ENCODE measurements at places on chromosomes 6 and 20.
A peak's percentile ranks its signal among the peaks of the same experiment; 100 is the strongest.

- H3K27me3 ChIP-seq = peaks cover 15% of the 10 kb centered on the region
- no peak overlapping the region for H3K27ac ChIP-seq
- H3K4me1 ChIP-seq = peaks cover 25% of the 10 kb centered on the region
- H3K4me3 ChIP-seq = no peak overlapping the region
- no peak for DNase-seq
These were observed 2.5 kb upstream of the PTPRT start for GRCh38 chr20:43191946-43192863.

DNA sequence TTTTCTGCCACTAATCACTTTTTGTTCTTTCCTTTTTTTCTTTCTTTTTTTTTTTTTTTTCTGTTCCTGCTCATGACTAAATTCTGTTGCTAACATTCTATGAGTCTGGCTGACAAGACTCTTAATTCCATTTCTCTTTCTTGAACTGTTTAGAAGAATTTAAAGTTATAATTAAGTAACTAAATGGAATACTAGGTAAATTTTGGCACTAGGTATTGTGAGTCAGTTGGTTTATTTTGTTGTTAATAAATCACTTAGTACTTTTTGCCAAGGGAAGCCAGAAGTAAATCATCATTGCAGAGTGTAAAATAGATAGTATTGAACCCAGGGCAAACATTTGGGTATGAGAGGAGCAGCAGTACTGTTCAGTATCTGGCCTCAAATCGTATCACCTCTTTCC is 42.0 kb upstream of the PRDM1 start:
- H3K27ac ChIP-seq = no peak overlapping the region
- H3K36me3 ChIP-seq = no peaks in the 10 kb centered on the region
- no peaks in the 10 kb centered on the region for H3K27me3 ChIP-seq
- H3K4me1 ChIP-seq = no peaks in the 10 kb centered on the region
- no peak for DNase-seq

- no peaks in the 10 kb centered on the region for H3K27me3 ChIP-seq
- H3K4me1 ChIP-seq = no peaks in the 10 kb centered on the region
- no peak for DNase-seq
- no peak overlapping the region for H3K4me3 ChIP-seq
- no peak overlapping the region for H3K27ac ChIP-seq
- no peaks in the 10 kb centered on the region for H3K36me3 ChIP-seq
These were observed 16.5 kb downstream of the SLC2A4RG start for GRCh38 chr20:63755933-63756647.

- peak overlapping the region; percentile 99 for H3K27ac ChIP-seq
- peaks cover 10% of the 10 kb centered on the region for H3K4me1 ChIP-seq
- peak overlapping the region; percentile 74 for H3K4me3 ChIP-seq
- no peak for DNase-seq
- no peaks in the 10 kb centered on the region for H3K36me3 ChIP-seq
These were observed 1.2 kb downstream of the NCOA5 start for GRCh38 chr20:46088409-46089166.

GRCh38 chr20:31560094-31560745 is 44.9 kb upstream of the ID1 start:
- peak; percentile 17 for DNase-seq
- no peaks in the 10 kb centered on the region for H3K27me3 ChIP-seq
- peaks cover 27% of the 10 kb centered on the region for H3K4me1 ChIP-seq

DNA sequence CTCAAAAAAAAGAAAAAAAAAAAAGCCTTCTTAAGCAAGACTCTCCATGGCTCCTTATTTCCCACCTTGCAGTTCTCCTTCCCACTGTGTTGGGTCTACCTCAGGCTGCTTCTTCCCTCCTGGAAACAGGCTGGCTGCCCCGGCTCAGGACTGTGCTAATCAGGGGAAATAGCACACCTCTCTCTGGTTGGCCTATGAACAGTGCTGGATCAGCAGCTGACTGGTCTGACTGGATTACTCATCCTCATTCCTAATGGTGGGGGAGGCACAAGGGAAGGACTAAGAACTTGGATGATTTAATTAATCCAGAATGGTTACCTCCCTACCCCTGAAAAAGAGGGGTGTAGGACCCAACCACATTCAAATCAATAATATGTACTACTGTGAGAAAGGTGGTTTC is 3.9 kb upstream of the SRSF3 start:
- H3K27me3 ChIP-seq = no peaks in the 10 kb centered on the region
- H3K4me1 ChIP-seq = no peaks in the 10 kb centered on the region
- H3K36me3 ChIP-seq = no peaks in the 10 kb centered on the region
- no peak overlapping the region for H3K4me3 ChIP-seq
- no peak overlapping the region for H3K27ac ChIP-seq

- H3K27me3 ChIP-seq = no peaks in the 10 kb centered on the region
- no peak overlapping the region for H3K27ac ChIP-seq
- H3K4me1 ChIP-seq = no peaks in the 10 kb centered on the region
- no peaks in the 10 kb centered on the region for H3K36me3 ChIP-seq
- H3K4me3 ChIP-seq = no peak overlapping the region
These were observed 267.7 kb downstream of the HAO1 start for GRCh38 chr20:7672571-7672970.

- H3K4me3 ChIP-seq = no peak overlapping the region
- peaks cover 19% of the 10 kb centered on the region for H3K4me1 ChIP-seq
- no peaks in the 10 kb centered on the region for H3K27me3 ChIP-seq
- no peak overlapping the region for H3K27ac ChIP-seq
- no peak for DNase-seq
These were observed 58.9 kb downstream of the FOXO3 start for GRCh38 chr6:108619431-108620197.

GRCh38 chr6:70686548-70687133 is 19.0 kb downstream of the SMAP1 start:
- H3K4me1 ChIP-seq = peaks cover 10% of the 10 kb centered on the region
- DNase-seq = no peak
- H3K27me3 ChIP-seq = no peaks in the 10 kb centered on the region
- H3K36me3 ChIP-seq = no peaks in the 10 kb centered on the region

DNA sequence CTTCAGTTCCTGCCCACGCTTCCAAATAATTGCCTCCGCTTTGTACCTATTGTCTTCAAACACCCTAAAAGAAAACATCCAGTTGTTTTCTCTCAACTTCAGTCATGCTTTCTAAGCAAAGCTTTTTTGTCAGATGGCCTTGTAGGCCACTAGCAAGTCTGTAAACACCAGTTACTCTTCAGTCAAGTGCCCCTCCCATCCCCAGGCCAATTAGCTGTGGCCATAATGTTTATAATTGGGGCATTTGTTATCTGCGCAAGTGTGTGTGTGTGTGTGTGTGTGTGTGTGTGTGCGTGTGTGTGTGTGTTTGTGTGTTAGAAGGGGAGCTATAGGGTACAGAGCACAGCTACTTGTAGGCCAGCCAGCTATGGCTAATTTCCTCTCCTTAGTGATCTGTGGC is 272.4 kb upstream of the MARCKS start:
- no peak overlapping the region for H3K4me3 ChIP-seq
- H3K27me3 ChIP-seq = no peaks in the 10 kb centered on the region
- no peak overlapping the region for H3K27ac ChIP-seq
- H3K36me3 ChIP-seq = no peaks in the 10 kb centered on the region
- no peaks in the 10 kb centered on the region for H3K4me1 ChIP-seq

DNA sequence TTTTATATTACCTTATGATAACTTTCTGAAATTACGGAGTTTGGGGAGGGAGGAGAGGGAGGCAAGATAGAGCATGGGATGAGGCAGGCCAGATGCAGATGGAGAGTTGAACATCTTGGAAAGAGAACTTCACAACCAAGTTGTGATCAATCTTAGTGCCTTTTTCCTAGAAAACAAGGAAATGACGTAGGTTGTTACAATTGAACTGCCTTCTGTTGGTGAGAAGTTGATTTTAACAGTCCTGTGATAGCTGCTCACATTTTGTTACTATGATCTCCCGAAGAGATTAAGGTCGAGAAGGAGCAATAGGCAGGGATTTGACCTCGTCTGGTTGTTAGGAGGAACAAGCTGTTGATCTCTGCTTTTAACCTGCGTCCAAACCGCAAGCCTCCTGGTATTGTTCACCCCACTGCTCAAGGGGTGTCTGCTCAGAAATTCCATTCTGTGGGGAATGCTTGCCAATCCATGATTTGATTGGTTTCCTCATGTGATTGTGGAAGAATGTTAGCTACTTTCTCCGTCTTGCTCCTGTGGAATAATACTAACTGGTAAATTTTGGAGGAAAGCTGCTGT is 35.1 kb downstream of the TIAM2 start:
- H3K4me3 ChIP-seq = no peak overlapping the region
- H3K27ac ChIP-seq = peak overlapping the region; percentile 65
- H3K36me3 ChIP-seq = no peaks in the 10 kb centered on the region
- no peaks in the 10 kb centered on the region for H3K27me3 ChIP-seq
- no peak for DNase-seq

- no peaks in the 10 kb centered on the region for H3K27me3 ChIP-seq
- H3K4me1 ChIP-seq = no peaks in the 10 kb centered on the region
- no peak overlapping the region for H3K27ac ChIP-seq
- H3K4me3 ChIP-seq = no peak overlapping the region
These were observed 58.5 kb downstream of the SUN5 start for GRCh38 chr20:32945710-32946221.

GRCh38 chr6:132190815-132191175 is 210.5 kb downstream of the MOXD1 start:
- H3K27me3 ChIP-seq = no peaks in the 10 kb centered on the region
- DNase-seq = no peak
- no peak overlapping the region for H3K27ac ChIP-seq
- H3K36me3 ChIP-seq = no peaks in the 10 kb centered on the region
- H3K4me3 ChIP-seq = no peak overlapping the region
- H3K4me1 ChIP-seq = peaks cover 4% of the 10 kb centered on the region

GRCh38 chr6:4790158-4790899 is 14.1 kb downstream of the CDYL start:
- no peak overlapping the region for H3K27ac ChIP-seq
- H3K4me3 ChIP-seq = no peak overlapping the region
- H3K27me3 ChIP-seq = no peaks in the 10 kb centered on the region
- no peak for DNase-seq
- H3K4me1 ChIP-seq = peaks cover 32% of the 10 kb centered on the region

- DNase-seq = no peak
- H3K27me3 ChIP-seq = no peaks in the 10 kb centered on the region
- H3K4me3 ChIP-seq = no peak overlapping the region
These were observed 45.3 kb upstream of the RIN2 start for GRCh38 chr20:19712721-19713260.

GRCh38 chr20:36493801-36494114 is 47.6 kb upstream of the MYL9 start:
- H3K36me3 ChIP-seq = peaks cover 22% of the 10 kb centered on the region
- no peaks in the 10 kb centered on the region for H3K27me3 ChIP-seq
- no peak overlapping the region for H3K4me3 ChIP-seq

- no peaks in the 10 kb centered on the region for H3K36me3 ChIP-seq
- no peak overlapping the region for H3K27ac ChIP-seq
- no peaks in the 10 kb centered on the region for H3K27me3 ChIP-seq
- no peak overlapping the region for H3K4me3 ChIP-seq
These were observed 2.0 kb upstream of the PMEPA1 start for GRCh38 chr20:57711826-57712225.

DNA sequence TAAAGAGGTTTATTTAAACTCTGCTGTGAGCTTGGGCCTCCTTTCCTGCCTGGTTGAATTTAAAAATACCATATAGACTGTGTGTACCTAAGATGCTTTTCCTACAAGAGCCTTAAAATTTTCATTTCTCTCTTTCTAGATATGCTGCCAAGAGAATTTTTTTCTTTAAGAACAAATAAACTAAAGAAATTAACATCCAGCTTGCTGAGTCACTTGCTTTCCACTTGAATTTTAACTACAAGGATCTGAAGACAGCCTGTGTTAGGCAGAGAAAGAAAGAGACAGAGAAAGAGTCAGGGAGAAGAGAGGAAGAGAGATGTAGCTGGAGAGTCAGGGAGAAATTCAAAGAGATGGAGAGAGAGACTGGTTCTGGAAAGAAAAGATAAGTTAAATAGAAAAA is 18.3 kb upstream of the SNAP25 start:
- no peaks in the 10 kb centered on the region for H3K4me1 ChIP-seq
- no peaks in the 10 kb centered on the region for H3K36me3 ChIP-seq
- H3K27ac ChIP-seq = no peak overlapping the region
- no peak overlapping the region for H3K4me3 ChIP-seq
- H3K27me3 ChIP-seq = no peaks in the 10 kb centered on the region

DNA sequence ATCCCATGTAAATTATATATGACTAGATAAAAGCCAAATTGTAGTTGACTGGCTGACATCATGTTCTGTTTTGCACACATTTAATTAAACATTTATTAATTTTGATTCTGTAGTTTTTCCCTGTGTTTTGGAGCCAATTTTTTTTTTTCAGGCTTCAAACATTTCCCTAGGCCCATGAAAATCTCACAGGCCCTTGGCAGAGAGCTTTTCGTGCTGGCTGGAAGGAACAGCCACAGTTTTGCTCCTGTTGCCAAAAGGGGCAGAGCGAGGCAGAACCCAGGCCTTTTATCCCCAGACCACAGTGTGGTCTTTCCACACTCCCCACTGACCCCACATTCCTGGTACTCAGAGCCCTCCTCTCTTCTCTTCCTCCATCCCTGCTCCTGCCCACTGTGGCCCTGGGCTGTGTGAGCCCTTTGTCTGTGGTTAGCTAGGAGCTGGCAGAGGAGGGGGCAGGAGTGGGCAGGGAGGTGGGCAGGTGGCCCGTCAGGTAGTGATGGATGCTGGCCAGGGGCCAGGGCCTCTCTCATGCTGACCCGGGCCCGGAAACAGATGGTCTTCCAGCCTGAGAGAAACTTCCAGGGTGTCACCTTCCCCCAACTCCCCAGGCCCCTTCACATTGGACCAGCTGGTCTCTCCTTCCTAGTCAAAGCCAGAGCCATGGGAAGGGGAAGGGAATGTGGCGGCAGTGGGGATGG is 19.4 kb upstream of the CCM2L start:
- H3K4me3 ChIP-seq = no peak overlapping the region
- H3K27me3 ChIP-seq = peaks cover 30% of the 10 kb centered on the region
- H3K27ac ChIP-seq = no peak overlapping the region
- no peak for DNase-seq

DNA sequence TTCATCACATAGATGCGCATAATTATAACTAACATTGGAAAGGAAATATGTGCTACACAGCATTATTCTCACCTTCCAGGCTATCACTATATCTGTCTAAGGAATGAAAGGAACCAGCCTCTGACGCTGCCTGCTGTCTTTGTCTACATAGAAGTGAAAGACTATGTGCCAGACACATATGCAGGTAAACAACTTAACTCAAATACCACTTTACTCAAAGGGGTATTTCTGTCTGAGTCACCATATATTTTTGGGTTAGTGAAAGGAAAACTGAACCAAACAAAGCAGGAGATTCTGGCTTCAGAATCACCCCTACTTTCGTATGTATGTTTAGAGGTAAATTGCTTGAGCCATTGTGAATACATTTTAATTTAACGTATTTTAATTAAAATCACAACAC is 328.6 kb upstream of the PLCB4 start:
- no peak overlapping the region for H3K4me3 ChIP-seq
- H3K27ac ChIP-seq = no peak overlapping the region
- no peaks in the 10 kb centered on the region for H3K36me3 ChIP-seq
- no peaks in the 10 kb centered on the region for H3K27me3 ChIP-seq
- no peak for DNase-seq

DNA sequence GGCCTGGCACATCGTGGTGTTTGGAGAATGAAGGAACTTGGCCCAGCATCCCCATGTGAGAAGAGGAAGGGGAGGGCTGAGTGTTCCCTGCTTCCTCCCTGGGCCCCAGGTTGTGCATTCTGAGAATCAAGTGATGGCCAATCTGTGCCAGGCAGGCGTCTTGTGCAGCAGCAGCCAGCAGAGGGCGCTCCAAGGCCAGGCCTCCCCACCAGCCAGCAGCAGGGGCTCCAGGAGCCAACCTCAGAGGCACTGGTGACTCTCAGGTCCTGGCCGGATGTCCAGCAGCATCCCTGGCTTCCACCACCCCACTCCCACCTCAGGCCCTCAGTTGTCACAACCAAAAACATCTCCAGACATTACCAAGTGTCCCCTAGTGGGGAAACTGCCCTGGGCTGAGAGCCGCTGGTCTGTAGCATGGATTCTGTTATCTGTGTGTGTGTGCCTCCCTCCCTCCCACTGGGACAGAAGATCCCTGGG is 192.0 kb downstream of the PREX1 start:
- no peak overlapping the region for H3K27ac ChIP-seq
- H3K4me1 ChIP-seq = no peaks in the 10 kb centered on the region
- no peaks in the 10 kb centered on the region for H3K36me3 ChIP-seq

Data from esophagus squamous epithelium (tissue), 5 donors.